Ascending aorta (tissue), 2 donors: ENCODE measurements at places on chromosomes 7 and 10. TPM values are rescaled to one million over a fixed set of nuclear protein-coding genes. Genes with fewer than 3 reads are reported as not detected.

GRCh38 chr7:52498366-52498765 lies 537.1 kb upstream of the POM121L12 start:
- no peak overlapping the region for H3K27ac ChIP-seq
- no peak for DNase-seq
- H3K4me1 ChIP-seq, result no peaks in the 10 kb centered on the region
- no peaks in the 10 kb centered on the region for H3K27me3 ChIP-seq
- no peak overlapping the region for H3K4me3 ChIP-seq

IMMP2L gene
- 143 TPM for total RNA-seq

GRCh38 chr10:36381748-36382147 lies 739.7 kb upstream of the FZD8 start:
- no peaks in the 10 kb centered on the region for H3K36me3 ChIP-seq
- H3K4me3 ChIP-seq, result no peak overlapping the region
- no peaks in the 10 kb centered on the region for H3K4me1 ChIP-seq
- no peak overlapping the region for H3K27ac ChIP-seq
- no peaks in the 10 kb centered on the region for H3K27me3 ChIP-seq

DNA sequence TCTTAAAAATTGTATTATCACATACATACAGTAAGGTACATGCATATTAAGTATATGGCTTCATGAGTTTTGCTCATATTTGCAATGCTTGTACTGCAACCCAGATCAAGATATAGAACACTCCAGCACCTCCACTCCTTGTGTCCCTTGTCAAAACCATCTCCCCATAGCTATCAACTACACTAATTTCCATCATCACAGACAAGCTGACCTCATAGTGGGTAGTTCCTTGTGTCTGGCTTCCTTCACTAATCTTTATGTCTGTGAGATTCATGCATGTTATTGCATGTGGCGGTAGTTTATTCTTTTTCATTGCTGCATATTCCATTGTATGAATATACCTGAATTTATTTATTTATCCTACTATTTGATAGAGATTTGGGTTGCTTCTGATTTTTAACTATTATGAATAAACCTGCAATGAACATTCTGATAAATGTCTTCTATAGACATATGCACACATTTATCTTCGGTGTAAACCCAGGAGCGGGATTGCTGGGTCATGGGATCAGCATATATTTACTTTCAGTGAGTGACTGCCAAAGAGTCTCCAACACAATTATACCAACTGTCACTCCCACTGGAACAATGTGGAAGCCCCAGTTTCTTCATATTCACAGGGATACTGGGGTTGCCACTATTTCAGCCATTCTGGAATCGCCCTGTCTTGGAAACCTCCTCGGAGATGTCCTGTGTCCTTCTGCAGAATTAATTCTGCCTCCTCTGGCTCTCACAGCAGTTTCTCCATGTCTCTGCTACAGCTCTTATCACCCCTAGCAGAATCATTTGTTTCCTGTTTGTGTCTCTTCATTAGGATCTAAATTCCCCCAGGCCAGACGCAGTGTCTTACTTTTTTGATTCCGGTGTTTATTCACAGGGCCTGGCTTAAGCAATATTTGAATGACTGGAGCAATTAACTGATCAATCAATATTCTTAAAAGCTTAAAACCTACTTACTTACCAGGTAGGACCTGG lies 14.7 kb upstream of the ADAM12 start:
- DNase-seq, result no peak
- no peak overlapping the region for H3K27ac ChIP-seq
- H3K4me1 ChIP-seq, result no peaks in the 10 kb centered on the region
- no peaks in the 10 kb centered on the region for H3K36me3 ChIP-seq

- H3K27me3 ChIP-seq, result no peaks in the 10 kb centered on the region
- DNase-seq, result no peak
- H3K36me3 ChIP-seq, result no peaks in the 10 kb centered on the region
- H3K27ac ChIP-seq, result no peak overlapping the region
- no peak overlapping the region for H3K4me3 ChIP-seq
Measured at GRCh38 chr7:15889507-15889906, 203.0 kb upstream of the MEOX2 start.

GRCh38 chr7:43764039-43764761 lies 5.7 kb downstream of the BLVRA start:
- H3K27ac ChIP-seq, result no peak overlapping the region
- H3K4me1 ChIP-seq, result no peaks in the 10 kb centered on the region
- H3K36me3 ChIP-seq, result no peaks in the 10 kb centered on the region
- DNase-seq, result no peak

CPEB3 gene
- total RNA-seq, result 2.8 TPM

- H3K4me1 ChIP-seq, result no peaks in the 10 kb centered on the region
- H3K36me3 ChIP-seq, result no peaks in the 10 kb centered on the region
- no peak overlapping the region for H3K27ac ChIP-seq
- no peak for DNase-seq
Measured at GRCh38 chr10:2839081-2839725, 228.1 kb upstream of the PFKP start.
